ENCODE measurements at places on chromosomes 5 and 9. TPM values are rescaled to one million over a fixed set of nuclear protein-coding genes. Genes with fewer than 3 reads are reported as not detected.

LVRN gene
- 3.2 TPM for total RNA-seq

IL9 gene
- total RNA-seq = not detected

GMCL2 gene
- not detected for total RNA-seq

PRDM9 gene
- total RNA-seq = not detected

GABRB2 gene
- total RNA-seq = 0.68 TPM

PCDHA2 gene
- total RNA-seq = not detected

SLCO4C1 gene
- 1.3 TPM for total RNA-seq

WNT8A gene
- total RNA-seq = not detected

COL27A1 gene
- 13.9 TPM for total RNA-seq

SLIT3 gene
- total RNA-seq = 58.0 TPM

ZNF879 gene
- 6.6 TPM for total RNA-seq

DNA sequence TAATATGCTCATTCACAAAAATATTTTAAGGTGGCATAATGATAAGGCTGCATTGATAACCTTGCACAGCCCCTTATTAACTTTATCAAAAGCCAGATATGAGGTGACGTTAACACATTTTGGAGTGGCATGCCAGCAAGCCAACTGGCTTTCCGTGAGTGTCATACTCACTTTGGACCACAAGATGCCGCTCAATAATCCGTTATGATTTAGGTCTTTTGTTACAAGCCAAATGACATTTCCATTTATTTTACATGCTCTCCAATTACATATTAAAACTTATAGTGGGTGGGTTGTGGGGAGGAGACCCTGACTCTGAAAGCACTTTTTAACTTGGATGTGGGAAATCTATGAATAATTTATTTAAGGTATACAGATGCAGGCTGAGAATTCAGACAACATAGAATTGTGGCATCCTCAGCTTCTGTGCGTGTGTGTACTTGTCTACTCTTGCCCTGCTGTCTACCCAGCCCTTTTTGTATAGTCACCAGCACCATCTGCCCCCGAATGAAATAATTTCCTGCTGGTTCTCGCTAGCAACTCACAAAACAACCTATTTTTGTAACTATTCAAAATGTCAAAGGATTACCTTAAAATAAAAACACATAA, 305.1 kb downstream of the PSAT1 start:
- peak; percentile 5 for DNase-seq
- no peak overlapping the region for H3K27ac ChIP-seq
- H3K4me3 ChIP-seq = no peak overlapping the region
- H3K27me3 ChIP-seq = no peaks in the 10 kb centered on the region
- H3K4me1 ChIP-seq = no peaks in the 10 kb centered on the region

GRCh38 chr5:111472096-111472495, 40.2 kb downstream of the STARD4 start:
- H3K4me1 ChIP-seq = no peaks in the 10 kb centered on the region
- DNase-seq = no peak
- H3K36me3 ChIP-seq = no peaks in the 10 kb centered on the region
- H3K27me3 ChIP-seq = no peaks in the 10 kb centered on the region
- H3K27ac ChIP-seq = no peak overlapping the region
- no peak overlapping the region for H3K4me3 ChIP-seq

GRCh38 chr9:31445357-31445756, 939.1 kb upstream of the ACO1 start:
- H3K4me1 ChIP-seq = no peaks in the 10 kb centered on the region
- H3K27ac ChIP-seq = no peak overlapping the region
- no peak overlapping the region for H3K4me3 ChIP-seq
- DNase-seq = no peak

DNA sequence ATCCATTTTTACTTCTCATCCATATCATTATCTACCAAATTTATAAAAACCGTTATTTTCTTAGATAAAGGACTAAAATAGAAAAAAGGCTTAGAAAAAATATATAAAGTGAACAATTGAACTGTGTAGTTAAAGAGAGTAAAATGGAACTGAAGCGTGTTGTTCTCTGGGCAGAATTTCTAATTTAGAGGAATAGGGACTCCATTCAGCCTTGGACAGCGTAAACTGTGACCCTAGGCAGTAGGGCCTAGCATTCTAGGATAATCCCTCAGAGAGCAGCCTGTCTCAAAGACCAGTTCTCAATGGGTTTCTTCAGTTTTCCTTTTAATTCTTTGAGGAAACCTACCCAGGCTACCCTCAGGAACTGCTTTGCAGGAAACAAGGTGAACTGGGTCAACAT, 11.1 kb downstream of the ZNF462 start:
- no peak for DNase-seq
- H3K27me3 ChIP-seq = no peaks in the 10 kb centered on the region
- peaks cover 69% of the 10 kb centered on the region for H3K4me1 ChIP-seq
- no peaks in the 10 kb centered on the region for H3K36me3 ChIP-seq
- no peak overlapping the region for H3K4me3 ChIP-seq
- H3K27ac ChIP-seq = no peak overlapping the region

GRCh38 chr9:120877276-120878034, 467 bp upstream of the PHF19 start:
- DNase-seq = peak; percentile 50
- peaks cover 5% of the 10 kb centered on the region for H3K4me1 ChIP-seq
- H3K36me3 ChIP-seq = no peaks in the 10 kb centered on the region
- H3K4me3 ChIP-seq = peak overlapping the region; percentile 59
- no peak overlapping the region for H3K27ac ChIP-seq

DNA sequence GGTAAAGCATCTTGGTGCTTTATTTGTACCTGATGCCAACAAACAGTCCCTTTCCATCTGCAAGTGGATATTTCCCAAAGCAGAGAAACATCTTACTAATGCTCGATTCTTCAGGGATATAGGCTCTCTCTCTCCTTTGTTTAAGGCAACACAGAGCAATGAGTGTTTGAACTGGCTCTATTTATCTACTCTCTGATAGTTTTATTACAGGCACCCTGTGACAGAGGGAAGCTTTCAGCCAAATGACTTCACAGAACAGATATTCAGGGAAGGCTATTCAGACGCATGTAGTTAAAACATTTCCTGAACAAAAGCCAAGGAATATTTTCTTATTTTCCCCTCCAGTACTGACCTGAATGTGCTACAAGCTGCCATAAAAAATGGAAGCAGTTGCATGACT, 141.8 kb downstream of the YIPF5 start:
- DNase-seq = no peak
- no peak overlapping the region for H3K4me3 ChIP-seq
- no peaks in the 10 kb centered on the region for H3K27me3 ChIP-seq
- no peaks in the 10 kb centered on the region for H3K4me1 ChIP-seq
- no peaks in the 10 kb centered on the region for H3K36me3 ChIP-seq

- no peaks in the 10 kb centered on the region for H3K4me1 ChIP-seq
- H3K4me3 ChIP-seq = no peak overlapping the region
- no peak overlapping the region for H3K27ac ChIP-seq
- no peak for DNase-seq
These were observed 149.5 kb downstream of the BAAT start for GRCh38 chr9:101235105-101235866.

- no peaks in the 10 kb centered on the region for H3K27me3 ChIP-seq
- H3K27ac ChIP-seq = peak overlapping the region; percentile 86
- DNase-seq = peak; percentile 17
- H3K4me1 ChIP-seq = peaks cover 26% of the 10 kb centered on the region
- no peaks in the 10 kb centered on the region for H3K36me3 ChIP-seq
- no peak overlapping the region for H3K4me3 ChIP-seq
These were observed 87.1 kb upstream of the ELL2 start for GRCh38 chr5:96048763-96049162.

DNA sequence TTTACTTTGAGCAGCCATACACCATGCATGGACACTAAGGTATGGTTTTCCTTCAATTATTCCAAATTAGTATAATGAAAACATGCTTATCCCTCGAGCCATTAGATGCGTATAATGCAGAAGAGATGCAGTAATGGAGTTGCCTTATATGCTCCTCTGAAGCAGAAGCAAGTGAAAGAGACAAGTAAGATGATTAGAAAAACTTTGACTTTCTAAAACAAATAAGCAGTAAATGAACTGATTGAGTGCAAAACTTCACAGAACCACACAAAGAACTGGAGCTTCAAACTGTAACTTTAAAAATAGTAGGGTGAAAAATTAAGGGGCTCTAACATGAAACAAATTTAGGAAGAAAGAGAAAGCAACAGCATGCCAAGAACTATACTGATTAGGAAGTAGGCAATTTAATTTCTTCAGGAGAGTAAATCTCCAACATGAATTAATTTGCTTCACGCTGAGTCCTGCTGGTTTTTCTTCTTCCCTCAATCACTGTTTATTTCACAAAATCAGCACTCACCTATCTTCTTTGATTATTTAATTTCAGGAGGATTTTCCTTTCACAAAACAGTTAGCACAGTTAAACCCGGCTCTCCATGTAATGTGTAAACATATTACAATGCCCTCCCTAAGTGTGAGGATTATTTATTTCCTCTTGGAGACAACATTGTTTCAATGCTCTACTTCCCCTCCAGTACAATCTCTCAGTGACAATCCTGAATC, 90.3 kb upstream of the PAM start:
- H3K4me1 ChIP-seq = peaks cover 9% of the 10 kb centered on the region
- H3K27me3 ChIP-seq = no peaks in the 10 kb centered on the region
- H3K4me3 ChIP-seq = no peak overlapping the region
- no peak overlapping the region for H3K27ac ChIP-seq
- no peak for DNase-seq

GRCh38 chr5:144284036-144284435, 113.4 kb downstream of the KCTD16 start:
- H3K27ac ChIP-seq = no peak overlapping the region
- H3K27me3 ChIP-seq = no peaks in the 10 kb centered on the region
- no peaks in the 10 kb centered on the region for H3K36me3 ChIP-seq
- no peak for DNase-seq
- H3K4me3 ChIP-seq = no peak overlapping the region

DNA sequence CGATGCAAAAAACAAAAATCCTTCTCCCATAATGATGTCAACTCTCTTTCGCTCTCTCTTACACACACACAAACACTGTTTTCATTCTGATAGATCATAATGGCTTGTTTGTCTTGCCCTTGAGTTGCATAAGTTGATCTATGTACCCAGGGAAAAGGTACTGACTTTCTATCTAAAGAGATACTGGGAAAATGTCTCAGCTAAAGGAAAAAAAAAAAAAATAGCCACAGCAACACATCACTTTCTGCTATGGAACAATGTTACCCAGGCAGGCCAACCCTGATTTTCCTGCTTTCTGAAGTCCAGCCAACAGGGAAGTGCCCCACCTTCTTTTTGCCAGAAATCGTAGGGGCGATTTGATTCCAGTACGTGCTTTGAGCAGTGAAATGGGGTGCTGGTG, 212.6 kb upstream of the ACTBL2 start:
- no peaks in the 10 kb centered on the region for H3K36me3 ChIP-seq
- no peak for DNase-seq
- peaks cover 24% of the 10 kb centered on the region for H3K4me1 ChIP-seq
- no peak overlapping the region for H3K4me3 ChIP-seq
- no peak overlapping the region for H3K27ac ChIP-seq
- no peaks in the 10 kb centered on the region for H3K27me3 ChIP-seq

GRCh38 chr5:178123966-178124925, 6.6 kb upstream of the RMND5B start:
- no peak overlapping the region for H3K4me3 ChIP-seq
- H3K27me3 ChIP-seq = no peaks in the 10 kb centered on the region
- no peak overlapping the region for H3K27ac ChIP-seq
- peaks cover 13% of the 10 kb centered on the region for H3K4me1 ChIP-seq
- H3K36me3 ChIP-seq = no peaks in the 10 kb centered on the region

- H3K36me3 ChIP-seq = no peaks in the 10 kb centered on the region
- no peaks in the 10 kb centered on the region for H3K27me3 ChIP-seq
- no peak for DNase-seq
- H3K4me1 ChIP-seq = no peaks in the 10 kb centered on the region
- no peak overlapping the region for H3K27ac ChIP-seq
- no peak overlapping the region for H3K4me3 ChIP-seq
These were observed 537.6 kb upstream of the TYRP1 start for GRCh38 chr9:12155401-12156134.

DNA sequence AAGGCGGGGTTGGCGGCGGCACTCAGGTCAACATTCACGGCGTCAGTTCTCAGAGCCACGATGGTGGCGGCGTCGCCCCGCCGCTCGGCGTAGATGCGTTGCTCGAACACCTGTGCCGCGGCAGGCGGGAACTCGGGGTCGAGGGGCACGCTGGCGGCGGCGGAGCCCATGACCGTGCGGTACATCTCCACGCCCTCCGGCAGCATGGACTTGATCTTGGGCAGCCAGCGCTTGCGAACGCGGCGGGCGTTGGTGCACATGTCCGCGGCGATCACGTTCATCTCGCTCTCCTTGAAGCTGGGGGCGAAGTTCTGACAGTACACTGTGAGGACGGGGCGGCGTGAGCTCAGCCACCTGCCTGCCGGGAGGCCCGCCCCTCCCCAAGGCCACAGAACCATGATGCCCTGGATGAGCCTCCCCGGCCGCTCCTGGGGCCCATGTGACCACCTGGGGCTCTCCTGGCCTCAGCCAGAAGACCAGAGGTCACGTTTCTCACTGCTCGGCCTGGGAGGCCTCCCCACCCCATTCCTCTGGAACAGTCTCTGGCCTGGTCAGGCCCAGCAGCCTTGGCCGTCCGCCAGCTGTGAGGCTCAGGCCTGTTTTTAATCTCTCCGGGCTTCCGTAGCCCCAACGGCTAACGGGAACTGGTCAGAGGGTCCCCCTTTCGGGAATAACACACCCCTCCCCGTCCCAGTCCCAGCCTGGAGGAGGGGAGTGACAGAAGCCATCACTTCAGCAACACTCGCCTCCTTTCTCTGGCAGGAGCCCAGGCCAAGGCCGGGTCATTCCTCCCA, 50.7 kb upstream of the UBAC1 start:
- H3K27ac ChIP-seq = peak overlapping the region; percentile 42
- DNase-seq = peak; percentile 34
- peaks cover 5% of the 10 kb centered on the region for H3K36me3 ChIP-seq
- no peaks in the 10 kb centered on the region for H3K27me3 ChIP-seq
- H3K4me1 ChIP-seq = peaks cover 13% of the 10 kb centered on the region
- H3K4me3 ChIP-seq = no peak overlapping the region

DNA sequence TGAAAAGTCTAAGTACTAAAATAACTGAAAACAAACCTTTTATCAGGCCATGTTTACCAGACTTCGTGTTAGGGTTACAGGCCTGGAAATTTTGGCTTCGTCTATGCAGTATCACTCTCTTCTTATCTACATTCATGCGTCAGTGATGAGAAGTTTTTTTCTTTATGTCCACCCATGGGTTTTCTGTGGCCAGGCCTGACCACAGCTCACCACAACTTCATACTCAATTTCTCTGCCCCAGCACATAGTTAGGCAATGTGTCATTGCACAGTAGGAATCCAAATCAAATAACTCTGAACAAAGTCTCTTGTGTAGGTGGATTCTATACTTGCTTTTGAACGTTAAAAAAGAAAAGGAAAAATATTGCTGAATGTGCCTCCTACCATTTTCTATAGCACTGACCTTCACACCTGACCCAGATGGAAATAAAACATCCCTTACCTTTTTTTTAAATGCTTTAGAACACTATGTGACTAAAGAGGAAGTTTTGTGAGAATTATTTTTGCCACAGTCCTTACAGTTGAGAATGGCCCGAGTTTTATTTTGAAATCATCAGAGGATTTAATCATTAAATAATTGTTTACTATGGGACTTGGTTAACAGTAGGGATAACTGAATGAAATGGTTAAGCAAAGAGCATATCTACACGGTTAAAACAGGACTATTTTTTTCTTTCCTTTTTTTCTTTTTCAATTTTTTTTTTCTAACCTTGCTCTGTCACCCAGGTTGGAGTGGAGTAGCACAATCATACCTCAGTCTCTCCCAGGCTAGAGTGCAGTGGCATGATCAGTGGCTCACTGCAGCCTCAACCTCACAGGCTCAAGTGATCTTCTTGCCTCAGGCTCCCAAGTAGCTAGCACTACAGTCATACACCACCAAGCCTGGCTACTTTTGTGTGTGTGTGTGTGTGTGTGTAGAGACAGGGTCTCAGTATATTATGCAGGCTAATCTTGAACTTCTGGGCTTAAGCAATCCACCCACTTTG, 1247.0 kb upstream of the ACO1 start:
- H3K4me3 ChIP-seq = no peak overlapping the region
- no peaks in the 10 kb centered on the region for H3K4me1 ChIP-seq
- no peak for DNase-seq
- H3K36me3 ChIP-seq = no peaks in the 10 kb centered on the region
- H3K27me3 ChIP-seq = no peaks in the 10 kb centered on the region
- H3K27ac ChIP-seq = no peak overlapping the region
